ENCODE measurements at places on chromosomes 11 and 22. TPM values are rescaled to one million over a fixed set of nuclear protein-coding genes. Genes with fewer than 3 reads are reported as not detected.

The NLRP6 gene
- 0.16 TPM for total RNA-seq

The SLCO2B1 gene
- 49.0 TPM for total RNA-seq

GRCh38 chr22:32480238-32480637 lies 5.6 kb downstream of the FBXO7 start:
- DNase-seq = no peak

- no peak for DNase-seq
Observed at GRCh38 chr11:44980533-44981427, 30.1 kb upstream of the TP53I11 start.

DNA sequence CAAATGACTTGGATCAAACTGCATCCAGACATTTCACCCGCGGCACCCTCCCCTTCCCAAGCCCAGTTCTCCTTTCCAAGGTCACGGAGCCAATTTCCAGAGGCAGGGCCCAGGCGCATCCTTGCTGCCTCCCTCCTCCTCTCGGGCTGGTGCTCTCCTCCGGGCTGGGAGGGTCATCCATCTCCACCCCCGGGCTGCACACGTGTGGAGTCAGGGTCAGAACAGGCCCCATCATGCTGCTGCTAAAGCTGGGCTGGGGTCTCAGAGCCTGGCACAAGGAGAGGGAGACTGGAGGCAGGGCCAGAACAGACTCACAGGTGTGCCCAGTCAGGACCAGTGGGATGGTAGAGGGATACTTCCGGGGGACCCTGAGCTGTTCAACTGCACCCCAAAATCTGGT lies 14.0 kb downstream of the RSPH14 start:
- no peak for DNase-seq

DNA sequence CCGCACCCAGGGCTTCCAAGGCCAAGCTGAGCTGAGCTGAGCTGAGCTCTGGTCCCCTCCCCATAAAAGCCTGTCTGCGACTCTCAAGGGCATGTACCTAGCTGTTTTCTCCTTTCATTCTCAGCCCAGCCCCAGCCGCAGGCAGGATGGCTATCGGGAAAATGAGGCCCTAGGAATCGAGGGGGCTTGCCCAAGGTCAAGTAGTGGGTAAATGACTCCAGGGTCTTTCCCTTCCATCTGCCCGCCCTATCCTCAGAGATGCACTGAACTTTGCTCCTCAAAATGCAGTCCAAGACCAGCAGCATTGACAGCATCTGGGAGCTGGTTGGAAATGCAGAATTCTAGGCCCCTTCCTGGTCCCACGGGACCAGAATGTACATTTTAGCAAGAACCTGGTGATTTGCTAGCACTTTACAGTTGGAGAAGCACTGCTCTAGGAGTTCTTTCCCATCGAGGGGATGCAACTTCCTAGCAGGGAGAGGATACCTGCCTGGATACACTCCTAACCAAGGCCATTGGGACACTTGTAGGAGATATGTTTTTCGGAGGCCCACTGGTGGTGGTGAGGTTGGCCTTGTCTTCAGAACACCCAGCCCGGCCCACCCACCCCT lies 43.2 kb upstream of the ACCSL start:
- no peak for DNase-seq

- DNase-seq = no peak
Observed at GRCh38 chr22:17373855-17374254, 4.6 kb downstream of the CECR2 start.

DNA sequence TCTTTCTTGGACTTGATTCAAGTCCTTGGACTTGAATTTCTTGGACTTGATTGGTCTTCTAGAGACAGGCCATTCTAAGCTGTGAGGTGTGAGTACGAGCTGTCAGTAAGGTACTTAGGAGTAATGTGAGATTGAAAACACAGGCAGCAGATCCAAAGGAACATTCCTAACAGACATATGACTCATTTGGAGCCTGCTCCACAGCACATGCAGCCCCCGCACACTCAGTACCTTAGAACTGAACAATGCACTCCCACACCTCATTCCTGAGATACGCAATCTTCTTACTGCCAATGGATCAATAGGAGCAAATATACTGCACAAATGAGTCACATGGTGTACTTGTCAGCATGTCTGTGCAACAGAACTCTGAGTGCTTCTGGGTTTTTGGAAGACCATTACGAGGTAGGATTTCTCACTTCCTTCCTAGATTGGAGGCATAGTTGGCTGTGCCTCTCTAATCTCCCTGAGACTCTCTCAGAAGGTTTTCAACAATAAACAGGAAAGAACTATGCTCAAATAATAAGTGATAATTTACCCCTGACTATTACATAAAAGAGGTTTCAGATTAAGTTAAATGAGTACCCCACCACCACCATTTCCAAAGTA lies 243.1 kb downstream of the KCNA4 start:
- DNase-seq = peak; percentile 39

- peak; percentile 25 for DNase-seq
Observed at GRCh38 chr22:39534092-39534506, 1.6 kb upstream of the RPS19BP1 start.

GRCh38 chr22:45580726-45581381 lies 78.2 kb downstream of the FBLN1 start:
- DNase-seq = no peak

DNA sequence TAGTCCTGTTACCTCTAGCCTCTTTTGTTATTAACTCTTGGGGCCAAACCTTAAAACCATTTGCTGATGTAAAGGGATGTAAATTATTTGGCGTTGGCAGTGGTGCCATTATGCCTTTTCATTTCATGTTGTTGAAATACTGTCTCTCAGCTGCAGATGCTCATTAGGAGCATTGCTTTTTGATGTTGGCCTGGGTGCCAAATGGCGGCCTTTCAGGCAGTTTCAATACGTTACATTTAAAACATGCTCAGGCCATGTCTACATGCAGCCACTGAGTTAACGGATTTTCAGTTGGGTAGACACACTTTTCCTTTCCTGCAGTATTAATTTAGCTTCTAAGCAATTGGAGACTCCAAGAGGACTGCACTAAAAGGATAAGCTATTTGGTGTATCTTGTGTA lies 5.3 kb downstream of the NCAM1 start:
- no peak for DNase-seq

DNA sequence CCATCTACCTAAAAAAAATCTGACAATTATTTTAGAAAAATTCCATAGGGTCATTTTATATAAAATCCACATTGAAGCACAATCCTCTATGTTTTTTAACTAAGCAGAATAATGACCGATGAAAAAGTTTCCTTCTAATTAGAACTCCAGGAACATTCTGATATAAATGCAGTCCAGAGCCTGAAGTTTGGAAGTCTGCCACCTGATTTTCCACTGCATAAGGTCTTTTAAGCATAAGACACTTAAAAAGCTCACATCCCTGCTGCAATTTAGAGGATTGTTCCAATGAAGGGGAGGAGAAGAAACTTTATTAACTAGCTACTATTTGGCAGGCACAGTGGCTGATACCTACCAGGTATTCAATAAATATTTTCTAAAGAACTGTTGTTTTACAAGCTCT lies 570.3 kb upstream of the ANO5 start:
- no peak for DNase-seq

DNA sequence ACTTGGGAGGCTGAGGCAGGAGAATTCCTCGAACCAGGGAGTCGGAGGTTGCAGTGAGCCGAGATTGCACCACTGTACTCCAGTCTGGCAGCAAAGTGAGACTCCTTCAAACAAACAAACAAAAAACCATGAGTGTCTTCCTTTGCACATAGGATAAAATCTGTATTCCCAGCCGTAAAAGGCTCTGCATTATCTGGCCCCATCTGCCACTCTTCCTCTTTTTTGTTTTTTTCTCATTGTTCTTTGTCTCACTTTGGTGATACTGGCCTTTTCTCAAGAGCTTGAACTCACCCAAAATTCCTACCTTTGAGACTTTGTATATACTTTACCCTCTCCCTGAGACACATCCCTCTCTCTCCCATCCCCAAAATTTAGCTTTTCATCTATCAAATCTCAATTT lies 17.6 kb downstream of the FDX1 start:
- DNase-seq = no peak

- no peak for DNase-seq
Observed at GRCh38 chr11:46553814-46554212, 40.0 kb downstream of the AMBRA1 start.
